ENCODE measurements at places on chromosomes 1 and 21.

DNA sequence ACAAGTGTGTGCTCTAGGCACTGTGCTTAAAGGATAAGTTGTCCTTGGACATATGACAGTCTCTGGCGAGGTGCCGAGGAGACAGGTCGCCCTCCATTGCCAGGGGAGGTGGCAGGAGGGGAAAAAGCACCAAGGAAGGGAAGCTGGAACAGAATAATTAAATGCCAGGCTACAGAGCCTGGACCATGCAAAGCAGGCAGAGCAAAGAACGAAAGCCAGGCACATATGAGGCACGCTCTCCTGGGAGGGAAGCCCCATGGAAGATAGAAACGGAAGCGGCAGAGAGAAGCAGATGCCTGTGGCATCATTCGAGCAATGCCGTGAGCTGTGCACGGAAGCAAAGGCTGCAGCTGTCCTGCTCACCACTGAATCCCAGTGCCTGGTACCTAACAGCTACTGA is 91.2 kb downstream of the JAK1 start:
- DNase-seq: no peak

- no peak for DNase-seq
These were observed 302.7 kb downstream of the DUSP10 start for GRCh38 chr1:221439008-221439746.

DNA sequence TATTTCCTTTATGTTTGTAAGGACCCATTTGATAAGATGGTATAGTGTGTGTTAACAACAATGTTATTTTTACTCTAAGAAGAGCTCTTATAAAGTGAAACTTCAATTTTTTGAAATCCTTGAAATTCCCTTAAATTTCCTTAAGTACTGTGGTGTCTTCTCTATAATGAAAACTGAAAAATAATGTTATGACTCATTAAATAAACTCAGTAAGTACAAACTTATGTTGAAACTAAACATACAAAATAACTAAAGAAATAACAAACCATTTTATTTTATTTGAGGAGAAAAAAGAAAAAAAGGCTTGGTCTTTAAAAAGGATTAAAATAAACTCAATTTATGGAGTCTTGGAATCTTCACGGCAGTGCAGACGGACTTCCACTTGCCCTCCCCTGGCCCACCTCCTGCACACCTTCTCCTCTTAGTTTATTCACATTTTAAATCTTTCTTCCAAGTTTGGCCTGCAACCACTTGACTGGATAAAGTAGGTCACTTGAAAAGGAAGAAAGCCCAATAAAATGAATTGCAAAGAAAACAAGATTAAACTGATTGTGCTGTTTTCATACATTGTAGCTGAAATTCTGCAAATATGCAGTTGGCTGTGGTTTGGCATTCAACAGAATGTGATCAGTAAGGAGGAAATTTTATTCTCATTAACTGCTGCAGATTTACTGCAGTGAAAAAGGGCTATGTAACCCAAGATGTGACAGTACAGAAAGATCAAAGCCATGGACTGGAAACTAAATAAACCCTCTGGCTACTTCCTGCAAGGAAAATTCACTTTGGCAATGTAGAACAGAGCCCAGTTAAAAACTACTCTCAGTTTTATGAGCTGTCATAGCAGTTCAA is 48.5 kb upstream of the SCYL3 start:
- no peak for DNase-seq

DNA sequence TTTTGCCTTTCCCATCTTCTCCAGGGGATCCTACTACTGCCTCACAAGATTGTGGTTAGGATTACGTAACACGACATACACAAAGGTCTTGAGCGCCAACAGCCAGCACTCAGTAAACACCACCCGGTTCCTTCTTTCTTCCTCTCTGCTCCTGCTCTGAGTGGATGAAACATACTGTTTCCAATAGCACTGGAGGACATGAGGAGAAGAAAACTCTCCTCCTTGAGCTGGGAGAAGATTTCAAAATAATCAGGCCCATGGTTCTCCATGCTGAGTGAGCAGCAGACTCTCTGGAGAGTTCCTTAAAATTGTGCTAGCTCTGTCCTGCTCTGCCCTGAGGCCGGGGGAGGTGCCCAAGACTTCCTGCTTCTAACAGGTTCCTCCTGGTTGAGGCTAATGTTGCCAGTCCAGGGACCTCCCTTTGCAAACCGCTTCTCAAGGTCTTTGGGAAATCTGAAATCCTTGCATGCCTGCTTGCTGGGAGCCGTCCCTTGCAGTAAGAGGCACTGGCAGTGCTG is 29.4 kb upstream of the MX1 start:
- DNase-seq: no peak

- DNase-seq: no peak
These were observed 85.0 kb downstream of the NUF2 start for GRCh38 chr1:163406772-163407171.

GRCh38 chr1:182957902-182958395 is 5.0 kb upstream of the SHCBP1L start:
- DNase-seq: no peak

DNA sequence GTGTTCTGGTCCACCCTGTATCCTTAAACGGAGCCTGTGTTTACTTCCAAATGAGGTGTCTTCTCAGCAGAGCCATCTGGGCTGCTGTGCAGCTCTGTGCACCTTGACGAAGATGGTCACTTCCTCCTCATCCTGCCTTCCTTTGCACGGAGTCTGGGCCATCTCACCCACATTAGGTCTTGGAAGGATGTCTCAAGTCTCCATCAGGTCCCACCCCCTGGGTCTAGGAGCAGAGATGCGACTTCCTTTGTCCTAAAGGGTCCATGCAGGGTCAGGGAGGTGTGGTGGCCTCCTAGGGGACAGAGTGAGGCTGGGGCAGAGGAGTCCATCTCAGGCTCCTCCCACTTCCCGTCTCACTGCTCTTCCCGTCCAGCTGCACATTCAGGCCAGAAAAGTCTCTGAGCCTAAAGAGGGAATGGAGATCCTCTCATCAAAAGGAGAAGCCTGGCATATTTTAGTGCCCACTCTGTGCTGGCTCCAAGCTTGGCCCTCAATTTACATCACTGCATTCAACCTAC is 209.2 kb downstream of the MATN1 start:
- no peak for DNase-seq

DNA sequence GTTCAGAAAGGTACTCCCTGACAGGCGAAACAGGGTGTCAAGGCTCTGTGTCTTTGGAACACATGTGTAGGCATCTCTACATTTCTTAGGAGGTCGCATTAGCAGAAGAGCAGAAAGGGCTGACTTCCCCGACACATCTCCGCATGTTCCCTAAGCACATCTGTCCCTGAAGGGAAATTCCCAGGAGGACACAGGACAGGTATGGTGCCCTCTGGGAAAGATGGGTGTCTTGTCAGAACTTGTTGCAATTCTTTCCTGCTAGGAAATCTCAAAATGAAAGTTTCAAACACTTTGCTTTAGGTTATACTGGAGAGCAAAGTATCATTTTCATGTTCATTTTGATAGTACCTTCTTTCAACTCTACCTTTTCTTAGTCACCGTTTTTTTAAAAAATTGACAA is 2.0 kb downstream of the DSCAM start:
- DNase-seq: no peak

- no peak for DNase-seq
These were observed 16.1 kb upstream of the SLC5A9 start for GRCh38 chr1:48206371-48206770.

- no peak for DNase-seq
These were observed 9.1 kb downstream of the IBA57 start for GRCh38 chr1:228174482-228175315.

GRCh38 chr21:32653326-32653901 is 41.2 kb upstream of the CFAP298 start:
- no peak for DNase-seq

GRCh38 chr1:155080312-155081228 is 1.9 kb downstream of the EFNA3 start:
- DNase-seq: no peak

GRCh38 chr1:29542548-29542947 is 306.2 kb downstream of the PTPRU start:
- DNase-seq: no peak

GRCh38 chr1:230809256-230809990 is 58.9 kb downstream of the C1orf198 start:
- peak; percentile 53 for DNase-seq

- DNase-seq: no peak
These were observed 33.4 kb downstream of the RGS7 start for GRCh38 chr1:241323514-241324195.

DNA sequence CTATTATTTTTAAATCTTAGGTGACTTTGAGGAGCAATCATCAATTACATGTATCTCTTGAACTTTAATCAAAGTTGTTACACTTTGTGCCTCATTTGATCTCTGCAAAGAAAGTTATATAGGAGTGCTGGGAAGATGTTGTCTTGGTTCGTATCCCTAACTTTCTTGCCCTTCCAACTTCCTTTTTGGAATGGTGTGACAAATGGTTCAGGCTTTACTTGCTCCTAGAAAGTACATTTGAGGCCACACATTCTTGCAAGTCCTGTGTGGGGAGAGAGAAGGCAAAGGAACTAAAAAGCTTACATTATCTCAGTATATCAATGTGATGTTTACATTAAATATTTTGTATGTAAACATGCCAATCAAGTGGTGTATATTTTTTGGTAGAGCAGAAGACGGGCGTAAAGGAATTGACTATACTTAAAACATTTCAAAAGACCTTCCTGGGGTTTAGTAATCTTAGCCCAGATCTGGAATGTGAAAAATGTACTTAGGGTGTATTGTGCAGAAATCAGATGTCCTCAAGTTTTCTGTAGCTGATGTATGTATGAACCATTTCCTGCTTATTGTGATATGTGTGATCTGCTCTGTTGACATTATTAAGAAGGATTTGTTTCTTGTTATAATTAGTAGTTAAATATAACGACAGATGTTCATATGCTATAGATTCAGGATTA is 59.2 kb downstream of the USP25 start:
- DNase-seq: no peak

- no peak for DNase-seq
These were observed 48.4 kb upstream of the HOOK1 start for GRCh38 chr1:59766227-59766855.

DNA sequence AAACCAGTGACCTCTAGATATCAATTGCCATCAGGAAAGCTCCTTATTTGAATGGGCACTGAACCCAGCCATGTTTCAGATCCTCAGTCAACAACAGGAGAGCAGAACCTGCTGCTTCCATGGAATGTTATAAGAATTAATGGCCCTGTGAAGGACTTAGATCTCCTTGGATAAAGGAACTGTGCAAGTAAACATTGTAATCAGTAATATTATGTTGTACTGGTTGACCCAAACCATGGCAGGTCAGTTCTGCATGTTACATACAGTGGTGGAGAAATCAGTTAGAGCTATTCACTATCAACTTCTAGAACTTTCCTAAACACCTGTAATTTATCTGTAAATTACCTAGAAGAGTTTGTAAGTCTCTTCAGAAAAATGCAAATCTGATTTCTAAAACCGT is 11.2 kb upstream of the CLDN8 start:
- no peak for DNase-seq

DNA sequence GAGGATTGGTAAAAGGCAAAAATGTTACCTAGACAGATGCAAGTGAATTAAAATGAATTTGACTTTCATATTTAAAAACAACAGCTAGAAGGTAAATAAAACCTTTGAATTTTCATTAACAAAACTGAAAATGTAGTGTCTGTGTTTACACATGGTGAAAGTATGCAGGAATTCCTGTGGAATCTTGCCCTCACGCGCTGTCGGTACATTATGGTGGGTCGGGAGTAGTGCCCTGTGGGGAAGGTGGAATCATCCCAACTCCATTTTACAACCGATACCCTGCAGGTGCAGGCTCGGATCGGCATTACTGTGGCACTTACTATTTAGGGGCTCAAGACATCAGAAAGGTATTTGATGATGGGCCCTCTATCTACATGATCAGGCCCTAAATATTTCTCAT is 197.2 kb upstream of the MAP1LC3C start:
- no peak for DNase-seq

- no peak for DNase-seq
These were observed 95.4 kb upstream of the CLDN14 start for GRCh38 chr21:36575306-36575705.

- DNase-seq: peak; percentile 31
These were observed at the start of gene SLC44A3 for GRCh38 chr1:94819945-94820746. TSS of gene SLC44A3 (plus strand) at chr1:94820357. CDS start at chr1:94820452, 95 bp downstream.

DNA sequence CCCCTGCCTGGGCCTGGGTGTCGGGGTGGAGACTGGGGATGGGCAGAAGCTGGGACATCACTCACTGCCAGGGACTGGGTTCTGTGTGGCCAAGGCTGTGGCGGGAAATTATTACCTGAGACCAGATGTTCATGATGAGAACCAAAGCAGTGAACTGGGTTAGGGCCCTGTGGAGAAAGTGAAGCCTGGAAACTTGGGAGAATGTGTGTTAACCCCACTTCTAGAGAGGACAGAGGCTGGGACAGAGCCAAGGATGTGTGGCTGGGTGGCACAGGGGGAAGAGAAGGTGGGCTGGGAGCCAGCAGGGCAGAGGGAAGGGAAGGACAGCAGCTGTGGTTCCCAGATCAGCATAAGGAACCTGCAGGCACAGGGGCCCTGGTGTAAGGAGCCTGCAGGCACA is 31.3 kb downstream of the CNIH3 start:
- DNase-seq: no peak

GRCh38 chr1:184186167-184186566 is 134.6 kb downstream of the TSEN15 start:
- DNase-seq: no peak

GRCh38 chr1:180198196-180198595 is 31.9 kb upstream of the LHX4 start:
- DNase-seq: no peak

- no peak for DNase-seq
These were observed 98.1 kb downstream of the SEC16B start for GRCh38 chr1:177871613-177872307.

DNA sequence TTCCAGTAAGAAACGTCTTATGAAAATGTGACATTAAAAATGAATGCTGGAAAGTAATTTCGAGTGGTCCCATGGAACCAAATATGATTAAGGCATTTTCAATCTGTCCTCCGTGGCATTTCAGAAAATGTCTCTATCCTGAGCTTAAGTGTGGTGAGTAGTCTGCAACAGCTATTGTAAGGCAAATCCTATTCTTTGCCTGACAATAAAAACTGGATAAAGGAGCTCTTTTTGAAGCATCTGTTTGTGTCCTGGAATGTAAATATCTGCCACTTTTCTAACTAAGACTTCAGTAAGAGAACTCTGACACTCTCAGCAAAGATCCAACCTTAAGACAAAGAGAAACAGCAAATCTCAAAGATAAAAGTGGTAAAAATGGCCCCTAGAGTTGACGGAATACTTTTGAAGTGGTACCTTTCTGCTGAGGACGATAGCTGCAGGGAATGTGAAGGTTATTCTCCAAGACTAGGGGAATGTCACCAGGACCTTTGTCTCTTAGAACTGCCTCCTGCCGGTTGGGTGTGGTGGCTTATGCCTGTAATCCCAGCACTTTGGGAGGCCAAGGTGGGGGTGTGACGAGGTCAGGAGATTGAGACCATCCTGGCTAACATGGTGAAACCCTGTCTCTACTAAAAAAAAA is 486.7 kb upstream of the ZP4 start:
- no peak for DNase-seq
